NCI-H1417 treated with DMSO at 0.1 percent for 48 hours (cell line): ENCODE measurements at places on chromosomes 1 and 21.

DNA sequence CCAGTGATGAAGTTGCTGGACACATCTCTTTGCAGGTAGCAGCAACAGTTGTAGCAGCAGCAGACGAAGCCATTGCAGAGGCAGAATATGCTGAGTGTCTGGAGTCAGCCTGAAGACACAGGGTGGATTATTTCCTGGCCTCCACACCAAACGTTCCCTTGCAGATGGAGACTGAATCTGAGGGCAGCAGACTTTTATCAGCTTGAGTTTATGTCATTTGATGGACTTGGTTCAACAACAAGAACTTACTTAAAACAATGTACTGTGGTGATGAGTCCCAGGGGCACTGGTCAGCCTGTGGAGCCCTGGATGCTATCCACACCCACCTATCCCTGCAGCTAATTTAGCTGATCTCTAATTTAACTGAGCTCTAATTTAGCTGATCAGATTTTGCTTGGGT lies 17.1 kb upstream of the MPZL1 start:
- no peak for DNase-seq

DNA sequence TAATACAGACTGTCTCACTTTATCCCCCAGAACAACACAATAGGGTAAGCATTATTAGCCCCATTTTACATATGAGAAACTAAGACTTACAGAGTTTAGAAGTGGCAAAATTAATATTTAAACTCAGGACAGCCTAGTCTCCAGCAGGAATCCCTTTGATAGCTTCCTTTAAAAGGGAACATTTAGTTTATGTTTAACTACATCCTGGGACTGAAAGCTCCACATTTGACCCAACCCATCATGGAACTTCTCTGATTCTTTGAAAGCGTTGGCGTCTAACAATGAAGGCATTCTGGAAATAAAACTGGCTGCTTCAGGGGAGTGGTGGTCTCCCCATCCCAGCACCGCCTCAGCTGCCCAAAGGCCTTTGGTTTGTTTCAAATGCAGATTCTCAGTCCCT lies 250.6 kb upstream of the NFIA start:
- DNase-seq: no peak

GRCh38 chr1:144551543-144552424 lies 40.9 kb upstream of the PPIAL4F start:
- DNase-seq: no peak

- no peak for DNase-seq
Observed at GRCh38 chr1:40462956-40463590, 12.8 kb downstream of the ZFP69B start.

DNA sequence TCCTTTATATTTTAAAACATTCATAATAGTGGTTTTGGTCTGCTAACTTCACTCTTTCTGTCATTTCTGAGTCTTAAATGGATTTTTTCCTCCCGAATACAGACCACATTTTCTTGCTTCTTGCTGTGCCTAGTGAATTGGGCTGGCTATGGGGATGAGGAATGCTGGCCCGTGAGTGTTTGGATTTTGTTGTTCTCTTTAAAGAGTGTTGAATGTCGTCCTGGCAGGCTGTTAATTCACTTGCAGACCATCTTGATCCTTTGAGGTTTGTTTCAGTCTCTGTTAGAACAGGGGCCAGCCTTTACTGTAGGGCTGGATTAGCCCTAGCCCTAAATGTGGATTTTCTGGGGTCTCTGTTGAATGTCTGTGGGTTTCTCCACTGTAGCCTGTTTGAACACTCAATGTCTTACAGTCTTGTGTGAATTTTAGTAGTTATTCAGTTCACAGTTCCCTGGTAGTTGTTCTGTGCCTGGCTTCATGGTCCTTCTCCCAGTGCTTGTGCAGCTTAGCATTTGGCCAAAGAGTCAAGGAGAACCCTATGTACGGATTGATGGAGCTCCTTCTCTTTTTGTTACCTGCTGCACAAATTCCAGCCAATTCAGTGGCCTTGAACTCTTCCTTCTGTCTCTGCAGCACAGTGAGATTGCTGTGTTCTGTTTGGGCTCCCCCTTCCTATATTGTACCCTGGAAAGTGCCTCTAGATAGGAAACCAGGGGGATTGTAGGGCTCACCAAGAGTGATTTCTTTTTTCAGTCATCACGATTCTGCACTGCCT lies 95.7 kb downstream of the DYRK1A start:
- no peak for DNase-seq

DNA sequence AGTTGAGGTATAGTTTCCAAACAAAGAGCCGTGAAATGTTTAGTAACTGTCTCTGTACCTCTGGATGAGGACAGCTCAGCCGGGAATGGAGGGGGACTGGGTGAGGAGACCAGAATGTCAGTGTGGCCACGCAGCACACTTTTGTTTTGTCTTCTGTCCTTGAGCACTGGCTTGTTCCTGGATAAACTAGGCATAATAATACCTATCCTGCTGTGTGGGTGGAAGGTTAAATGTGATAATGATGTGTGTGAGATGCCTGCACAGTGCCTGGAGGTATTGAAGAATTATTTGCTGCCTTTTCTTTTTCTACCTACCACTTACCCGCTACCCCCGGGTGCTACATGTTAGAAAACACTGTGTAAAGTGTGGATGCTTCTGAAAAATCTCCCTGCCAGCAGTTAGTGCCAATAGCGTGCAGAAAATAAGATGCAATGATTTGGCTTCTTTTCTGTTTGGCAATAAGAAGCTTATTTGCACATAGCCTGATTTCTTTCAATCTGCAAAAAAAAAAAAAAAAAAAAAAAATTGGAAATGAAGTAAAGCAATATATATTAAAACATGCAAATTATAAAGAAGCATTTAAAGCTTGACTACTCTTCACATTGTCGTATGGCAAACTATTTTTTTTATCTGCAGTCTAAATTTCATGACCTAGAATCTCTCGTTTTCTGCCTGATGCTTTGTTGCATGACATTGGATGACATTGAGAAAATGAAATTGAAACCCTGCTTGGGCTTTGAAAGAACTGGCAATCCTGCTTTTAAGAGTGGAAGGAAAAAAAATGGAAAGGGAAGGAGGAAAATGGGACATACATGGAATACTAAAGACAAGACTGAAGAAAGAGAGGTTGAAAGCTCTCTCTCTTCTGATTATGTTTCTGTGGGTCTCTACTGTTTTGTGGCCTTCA lies 89.5 kb downstream of the DISC1 start:
- DNase-seq: no peak

GRCh38 chr21:43924421-43925095 lies 59.5 kb downstream of the AGPAT3 start:
- no peak for DNase-seq

DNA sequence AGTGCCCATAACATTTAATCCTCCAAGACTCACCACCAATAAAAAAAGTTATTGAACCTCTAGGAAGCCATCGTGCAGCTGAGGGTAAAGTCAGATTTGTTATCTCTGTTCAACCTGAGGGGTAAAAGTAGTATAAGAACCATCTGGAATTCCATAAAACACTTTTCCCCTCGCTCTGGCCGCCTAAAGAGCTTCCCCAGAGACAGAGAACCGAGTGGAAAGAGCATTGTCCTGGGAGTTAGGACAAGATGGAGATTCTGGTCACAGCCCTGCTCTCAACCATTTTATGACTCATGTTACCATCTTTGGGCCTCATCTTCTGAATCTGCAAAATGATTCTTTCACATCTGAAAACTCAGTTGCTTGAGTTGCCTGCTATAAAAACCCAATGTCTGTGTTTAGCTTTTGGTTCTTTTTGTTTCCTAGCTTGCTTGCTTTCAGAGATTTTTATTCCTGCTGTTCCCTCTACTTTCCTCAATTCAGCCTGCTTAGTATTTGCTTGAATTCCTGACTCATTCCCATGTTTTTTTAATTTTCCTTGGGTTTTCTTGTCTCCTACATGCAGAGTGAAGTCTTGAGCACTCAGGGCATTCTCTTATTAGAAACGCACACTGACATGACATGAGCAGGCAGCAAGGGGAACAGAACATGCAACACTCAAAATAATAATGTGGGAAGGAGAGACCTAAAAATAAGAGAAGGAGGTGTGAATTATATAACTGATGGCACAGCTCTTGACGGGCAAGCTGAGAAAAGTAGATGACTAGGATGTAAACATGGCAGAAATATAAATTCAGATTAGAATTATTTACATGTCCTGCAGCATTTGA lies 1.7 kb downstream of the EPHX4 start:
- no peak for DNase-seq

DNA sequence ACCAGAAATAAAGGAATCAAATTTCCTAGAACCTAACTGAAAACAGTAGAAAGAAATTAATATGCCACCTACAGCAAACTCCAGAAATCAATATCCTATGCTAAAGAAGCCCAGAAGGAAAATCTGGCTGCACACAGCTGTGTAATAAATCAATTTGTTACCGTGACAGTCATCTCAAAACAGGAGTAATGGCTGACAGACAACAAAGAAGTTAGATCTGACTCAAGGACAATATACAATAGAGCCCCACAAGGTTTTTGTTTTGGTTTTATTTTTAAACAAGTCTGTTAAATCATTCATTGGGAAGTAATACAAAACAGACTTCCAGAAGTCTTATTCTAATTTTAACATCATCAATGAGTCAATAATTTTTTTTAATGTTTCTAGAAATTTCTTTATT lies 168.4 kb downstream of the RERE start:
- DNase-seq: no peak

GRCh38 chr1:58769809-58770320 lies 14.0 kb downstream of the JUN start:
- no peak for DNase-seq

DNA sequence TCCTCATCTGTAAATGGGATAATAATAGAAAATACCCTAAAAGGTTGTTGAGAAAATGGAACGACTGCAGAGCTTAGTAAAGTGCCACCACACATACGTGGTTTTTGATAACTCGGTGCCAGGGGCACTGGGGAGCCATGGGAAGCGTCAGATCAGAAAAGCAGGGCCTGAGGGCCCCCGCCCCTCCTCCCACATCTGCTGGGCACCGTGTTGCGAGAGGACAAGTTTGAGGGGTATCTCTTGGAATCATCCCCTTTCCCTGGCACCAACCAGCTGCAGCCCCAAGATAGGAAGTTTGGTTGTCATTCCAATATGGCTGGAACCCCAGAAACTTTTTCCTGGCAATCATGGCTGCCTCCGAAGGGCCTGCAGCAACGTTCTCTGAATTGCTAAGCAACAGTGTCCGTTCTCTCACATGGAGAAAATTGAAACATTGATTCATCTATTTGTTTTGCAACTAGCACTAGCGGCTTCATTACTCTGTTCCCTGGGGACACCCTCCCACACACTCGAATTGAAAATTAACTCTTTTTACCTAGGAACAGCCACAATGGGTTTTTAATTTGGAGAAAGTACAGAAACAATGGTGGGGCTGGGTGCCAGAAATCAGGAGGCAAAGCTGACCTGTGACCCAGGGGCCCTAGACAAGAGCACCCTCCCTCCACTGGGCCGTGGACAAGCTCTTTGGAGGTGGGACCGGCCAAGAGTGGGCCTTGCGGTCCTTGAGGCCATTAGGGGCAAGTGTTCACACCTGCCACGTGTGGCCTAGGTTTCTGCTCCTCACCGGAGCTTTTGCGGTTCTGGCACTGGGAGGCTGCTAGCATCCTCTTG lies 190.0 kb upstream of the VAMP3 start:
- DNase-seq: no peak

DNA sequence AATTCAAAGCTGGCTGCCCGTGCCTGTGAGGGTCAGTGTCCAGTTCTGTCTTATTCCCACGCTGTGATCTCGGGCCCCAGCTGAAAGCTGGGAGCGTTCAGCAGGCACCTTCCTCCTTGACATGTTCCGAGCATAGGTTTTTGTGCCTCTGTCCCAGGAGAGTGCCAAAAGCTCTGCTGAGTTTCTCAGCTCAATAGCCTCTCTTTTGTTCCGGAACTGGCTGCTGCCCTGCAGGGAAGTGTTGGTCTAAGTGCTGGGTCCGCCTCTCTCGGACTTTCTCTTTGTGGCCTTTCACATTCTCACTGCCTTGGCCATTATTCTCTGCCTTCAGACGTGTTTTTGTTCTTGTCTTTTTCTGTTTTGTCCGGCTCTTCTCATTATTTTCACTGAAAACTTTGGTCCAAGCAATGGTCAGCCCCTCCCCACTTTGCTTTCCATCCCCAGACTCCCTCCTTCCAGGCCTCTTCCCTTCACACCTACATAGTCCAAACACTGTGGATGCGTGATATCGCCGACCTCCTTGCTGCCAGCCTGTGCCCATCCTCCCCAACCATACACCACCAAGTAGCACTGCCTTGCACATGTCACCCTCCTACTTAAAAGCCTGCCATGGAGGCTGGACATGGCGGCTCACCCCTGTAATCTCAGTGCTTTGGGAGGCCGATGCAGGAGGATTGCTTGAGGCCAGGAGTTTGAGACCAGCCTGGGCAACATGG lies 233.8 kb downstream of the RHOU start:
- no peak for DNase-seq

- DNase-seq: no peak
Observed at GRCh38 chr1:9018333-9018732, 7.9 kb downstream of the SLC2A7 start.

DNA sequence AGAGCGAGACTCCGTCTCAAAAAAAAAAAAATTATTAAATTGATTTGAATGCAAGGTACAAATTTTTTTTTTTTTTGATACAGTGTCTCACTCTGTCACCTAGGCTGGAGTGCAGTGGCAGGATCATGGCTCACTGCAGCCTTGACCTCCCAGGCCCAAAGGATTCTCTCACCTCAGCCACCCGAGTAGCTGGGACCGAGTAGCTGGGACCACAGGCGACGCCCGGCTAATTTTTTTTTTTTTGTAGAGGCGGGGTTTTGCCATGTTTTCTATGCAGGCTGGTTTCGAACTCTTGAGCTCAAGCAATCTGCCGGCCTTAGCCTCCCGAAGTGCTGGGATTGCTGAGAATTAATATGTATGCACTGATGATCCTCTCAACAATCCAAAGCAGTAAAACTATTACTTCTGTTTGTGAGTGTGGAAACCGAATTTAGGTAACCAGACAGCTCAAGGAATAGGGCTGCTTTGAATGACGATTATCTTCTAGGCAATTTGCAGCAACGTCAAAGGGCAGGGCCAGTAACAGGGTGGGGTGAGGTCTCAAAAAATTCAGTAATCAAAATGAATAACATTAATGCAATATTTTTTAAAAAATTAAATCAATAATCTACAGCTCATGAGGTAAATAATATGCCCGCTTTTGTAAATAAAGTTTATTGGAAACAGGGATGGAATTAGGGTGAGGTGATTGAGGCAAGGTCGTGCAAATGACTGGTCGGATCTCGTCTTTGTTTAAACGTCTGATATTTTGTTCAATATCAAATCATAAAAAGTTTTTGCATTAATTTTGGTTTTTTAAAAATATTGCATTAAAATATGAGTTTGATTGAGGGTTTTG lies 1.2 kb downstream of the CLSPN start:
- no peak for DNase-seq

DNA sequence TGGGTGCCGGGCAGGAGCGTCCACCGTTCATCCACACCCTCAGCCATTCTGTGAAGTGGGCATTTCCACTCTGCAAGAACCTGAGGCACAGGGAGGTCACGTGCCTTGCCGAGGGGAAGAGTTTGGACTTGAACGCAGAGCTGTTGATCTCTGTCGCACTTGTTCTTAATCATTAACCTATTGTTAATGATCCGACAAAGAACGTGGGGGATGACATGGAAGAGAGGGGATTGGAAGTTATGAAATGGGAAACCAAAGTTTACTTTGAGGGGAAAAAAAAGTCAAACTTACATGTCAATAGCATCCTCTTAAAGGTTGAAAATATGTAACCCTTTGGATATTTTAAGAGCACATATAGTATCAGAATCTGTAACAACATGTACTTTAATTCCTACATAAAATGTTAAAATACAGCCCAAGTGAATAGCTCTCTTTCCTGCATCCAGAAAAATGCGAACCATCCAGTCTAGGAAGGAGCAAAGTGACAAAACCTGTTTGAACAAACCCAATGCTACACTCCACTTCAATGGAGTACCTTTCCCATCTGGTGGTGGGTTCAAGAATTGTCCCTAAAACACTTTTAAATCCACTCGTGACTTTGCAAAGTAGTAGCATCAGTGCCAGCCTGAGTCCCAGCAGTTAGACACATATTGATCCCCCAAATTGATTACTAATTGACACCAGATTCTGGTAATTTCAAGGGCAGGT lies 75.5 kb downstream of the SETD4 start:
- no peak for DNase-seq
